ENCODE measurements at places on chromosomes 6 and 20. TPM values are rescaled to one million over a fixed set of nuclear protein-coding genes. Genes with fewer than 3 reads are reported as not detected.

WFDC2 gene
- polyA plus RNA-seq, result not detected

CPXM1 gene
- polyA plus RNA-seq, result not detected

SLA2 gene
- polyA plus RNA-seq, result 12.7 TPM

LY6G6F gene
- not detected for polyA plus RNA-seq

TMEM217 gene
- polyA plus RNA-seq, result 0.31 TPM

GPLD1 gene
- polyA plus RNA-seq, result 0.30 TPM

ZNF831 gene
- 7.8 TPM for polyA plus RNA-seq

DNA sequence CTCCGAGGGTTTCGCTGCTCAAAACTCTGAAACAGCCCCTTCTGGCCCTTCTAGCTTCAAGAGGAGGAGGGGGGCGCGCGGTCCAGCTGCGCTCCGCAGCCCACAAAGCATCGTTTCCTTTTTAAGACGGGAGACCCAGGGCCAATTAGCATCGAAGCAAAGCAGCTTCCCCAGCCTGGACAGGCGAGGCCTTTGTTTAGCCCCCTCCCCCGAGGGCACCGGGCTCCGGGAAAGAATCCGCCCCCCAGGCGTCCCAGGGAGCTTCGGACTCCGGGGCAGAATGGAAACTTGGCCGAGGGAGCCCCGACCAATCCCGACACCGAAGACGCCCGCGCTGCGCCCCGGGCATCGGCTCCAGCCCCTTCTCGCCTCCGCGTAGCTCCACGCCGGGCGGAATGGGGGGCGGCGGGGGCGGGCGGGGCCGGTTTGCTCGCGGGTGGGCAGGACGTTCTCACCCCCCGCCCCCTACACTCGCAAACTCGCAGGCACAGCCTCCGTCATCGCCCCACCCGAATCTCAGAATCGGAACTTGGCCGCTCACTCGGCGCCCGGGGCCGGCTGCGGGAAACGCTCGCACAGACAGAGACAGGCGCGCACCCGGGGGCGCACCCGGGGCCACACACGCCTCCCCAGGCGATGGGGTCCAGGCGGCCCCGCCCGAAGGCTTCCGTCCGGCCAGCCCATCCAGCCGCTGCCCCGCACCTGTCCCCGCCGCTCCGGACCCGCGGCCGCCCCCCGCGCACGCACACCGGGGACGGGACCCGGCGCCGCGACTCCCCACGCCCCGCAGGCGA, 628 bp downstream of the NKAIN4 start:
- no peak for DNase-seq

DNA sequence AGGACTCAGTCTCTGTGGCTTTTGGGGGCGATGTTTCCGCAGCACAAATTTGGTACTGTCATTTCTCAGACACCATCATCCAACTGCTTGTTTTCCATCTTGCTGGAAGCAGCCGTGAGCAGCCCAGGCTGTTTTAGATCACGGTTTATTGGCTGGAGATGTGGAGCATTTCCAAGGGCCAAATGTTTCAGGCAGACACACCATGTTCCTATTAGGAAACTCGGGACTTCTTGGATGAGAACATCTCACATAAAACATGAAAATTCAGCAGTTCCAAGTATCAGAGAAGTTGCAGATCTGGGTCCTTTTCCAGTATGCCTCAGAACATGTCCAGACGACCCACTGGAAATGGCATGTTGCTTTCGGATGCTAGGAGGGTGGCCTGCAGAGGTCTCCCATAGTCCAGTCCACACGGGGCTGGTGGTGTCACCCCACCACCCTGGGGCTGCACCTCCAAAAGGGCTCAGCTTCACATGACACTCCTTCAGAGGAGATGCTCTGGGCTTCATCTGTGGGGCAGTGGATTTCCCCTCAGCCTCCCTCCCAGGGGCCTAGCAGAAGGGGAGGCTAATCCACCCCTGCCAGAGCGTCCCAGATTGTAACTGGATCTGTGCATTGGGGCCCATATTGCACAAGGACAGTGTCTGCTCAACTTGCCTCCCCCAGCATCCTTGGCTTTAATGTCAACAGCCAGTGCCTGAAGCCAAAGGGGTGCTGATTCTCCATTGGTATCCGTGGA, 176.3 kb downstream of the SCP2D1 start:
- no peak for DNase-seq

- DNase-seq, result no peak
These were observed 121.3 kb downstream of the SLC23A2 start for GRCh38 chr20:4880051-4880450.

DNA sequence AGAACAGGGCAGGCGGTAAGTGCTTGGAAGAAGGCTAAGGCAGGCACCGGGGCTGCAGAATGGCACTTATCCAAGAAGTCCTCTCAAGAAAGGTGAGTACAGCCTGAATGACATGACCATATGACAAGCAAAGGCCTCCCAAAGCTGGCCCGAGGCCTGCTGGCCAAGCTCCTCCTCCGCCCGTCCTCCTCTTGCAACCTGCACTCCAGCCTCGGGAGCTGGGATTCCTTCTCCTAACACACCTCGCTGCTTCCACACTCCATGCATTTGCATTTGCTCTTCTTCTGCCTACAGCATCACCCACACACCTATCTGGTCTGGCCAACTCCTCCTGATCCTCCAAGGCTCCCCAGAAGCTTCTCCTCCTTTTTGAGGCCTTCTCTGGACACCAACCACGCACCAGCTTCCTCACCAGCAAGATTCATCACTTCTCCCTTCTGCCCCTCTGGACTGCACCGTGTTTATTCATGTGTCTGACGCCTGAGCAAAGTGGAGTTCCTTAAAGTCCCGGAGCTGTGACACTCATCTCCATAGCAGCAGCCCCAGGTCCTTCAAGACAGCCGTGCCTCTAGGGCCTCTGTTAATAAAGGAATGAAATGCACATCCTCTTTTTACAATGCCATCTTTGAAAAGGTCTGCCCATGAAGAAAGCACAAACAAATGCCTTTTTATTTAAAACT, 32.3 kb downstream of the CNKSR3 start:
- no peak for DNase-seq

- DNase-seq, result no peak
These were observed 42.7 kb upstream of the CEP162 start for GRCh38 chr6:84269947-84270733.

DNA sequence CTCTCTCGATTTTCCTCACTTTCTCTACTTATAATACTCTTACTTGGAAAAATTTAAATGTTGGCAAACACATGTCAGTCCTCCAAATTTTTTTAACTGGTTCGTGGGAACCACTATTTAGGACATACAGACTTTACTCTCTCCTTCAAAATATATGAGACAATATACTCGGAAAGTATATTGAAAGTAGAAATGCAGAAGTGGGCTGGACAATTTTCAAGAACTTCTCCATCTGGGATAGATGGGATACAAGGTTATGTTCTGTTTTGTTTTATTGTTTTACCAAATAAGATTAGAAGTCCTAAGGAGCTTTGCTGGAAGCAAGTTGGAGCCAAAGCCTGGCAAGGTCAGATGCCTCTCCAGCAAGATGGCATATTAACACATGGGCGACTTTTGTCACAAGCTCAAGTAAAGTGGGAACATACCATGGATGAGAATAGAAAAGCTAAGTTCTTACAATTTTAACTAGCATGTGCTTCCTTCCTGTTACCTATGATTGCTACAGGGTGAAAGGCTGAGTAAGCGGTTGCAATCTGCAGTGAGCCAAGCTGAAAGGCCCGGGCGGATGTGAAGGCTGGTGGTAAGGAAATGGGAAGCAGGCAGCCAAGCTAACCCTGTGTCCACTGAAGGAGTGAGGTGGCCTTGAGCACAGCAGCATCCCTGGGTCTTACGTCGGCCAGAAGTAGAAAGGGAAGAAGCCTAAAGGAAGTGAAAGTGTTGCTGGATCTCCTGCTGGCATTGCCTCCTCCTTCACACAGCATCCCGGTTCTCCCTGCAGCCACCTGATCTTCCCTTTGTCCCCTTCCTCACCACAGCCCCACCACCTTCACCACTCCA, 7.1 kb downstream of the MAP3K5 start:
- DNase-seq, result peak; percentile 39

DNA sequence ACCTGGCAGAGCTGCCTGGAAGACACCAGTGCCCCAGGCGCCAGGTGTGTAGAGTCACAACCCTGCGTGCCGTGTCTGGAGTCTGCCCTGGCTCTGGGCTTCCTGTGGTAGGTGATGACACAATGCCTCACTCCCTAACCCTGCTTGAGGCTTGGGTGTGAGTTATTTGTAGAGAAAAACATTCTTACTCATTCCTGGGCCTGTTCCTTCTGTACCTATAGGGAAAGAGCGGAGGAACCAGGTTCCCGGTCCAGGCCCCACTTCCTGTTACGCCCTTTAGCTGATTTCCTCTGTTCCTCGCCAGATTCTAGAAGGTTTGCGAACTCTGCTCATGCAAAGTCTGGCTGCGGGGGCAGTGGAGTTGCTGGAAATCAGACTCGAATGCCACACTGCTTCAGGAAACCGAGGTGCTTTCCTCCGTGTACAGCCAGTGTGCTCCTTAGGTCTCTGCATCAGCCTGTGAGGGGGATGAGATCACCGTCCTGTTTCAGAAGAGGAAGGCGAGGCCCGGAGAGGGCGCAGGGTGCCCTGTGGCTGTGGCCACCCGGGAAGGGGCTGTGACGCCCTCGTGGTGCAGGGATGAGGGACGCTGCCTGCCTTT, 67.1 kb upstream of the DUSP22 start:
- peak; percentile 74 for DNase-seq
